NCI-H446 treated with DMSO at 0.1 percent for 48 hours (cell line): ENCODE measurements at places on chromosomes 6 and 20.

GRCh38 chr6:149450679-149451375 is 34.0 kb downstream of the ZC3H12D start:
- no peak for DNase-seq

- DNase-seq = no peak
These were observed 18.0 kb downstream of the FOXO3 start for GRCh38 chr6:108578595-108579327.

- DNase-seq = no peak
These were observed 62.6 kb downstream of the BANF2 start for GRCh38 chr20:17762243-17762872.

GRCh38 chr6:884570-884969 is 191.6 kb upstream of the EXOC2 start:
- DNase-seq = no peak

DNA sequence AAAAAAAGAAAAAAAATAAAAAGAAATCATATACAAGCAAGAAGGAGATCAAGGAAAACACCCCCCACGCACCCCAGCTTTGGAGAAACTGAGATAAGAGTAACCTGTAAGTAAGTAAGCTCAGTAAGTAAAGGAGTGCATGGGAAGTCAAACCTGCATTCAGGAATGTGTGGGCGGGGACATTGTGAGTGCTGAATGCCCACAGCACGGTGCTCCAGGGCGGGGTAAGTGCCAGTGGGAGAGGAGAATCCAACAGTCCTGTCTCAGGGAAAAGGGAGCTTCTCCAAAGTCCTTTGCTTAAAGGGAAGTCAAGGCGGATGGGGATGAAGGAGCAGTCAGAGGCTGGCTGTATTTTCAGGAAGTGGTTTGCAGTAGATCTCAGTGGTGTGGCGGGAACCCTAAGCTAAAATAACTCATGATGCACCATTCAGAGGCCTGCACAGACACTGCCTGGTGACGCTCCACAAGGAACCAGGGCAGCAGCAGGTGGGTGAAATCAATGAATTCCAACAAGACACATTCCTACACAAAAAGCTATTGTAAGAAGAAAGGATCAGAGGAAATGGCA is 368.0 kb downstream of the QKI start:
- DNase-seq = no peak
